Activated CD4-positive, CD25-positive, alpha-beta regulatory T cell treated with anti-CD3 and anti-CD28 coated beads, Interleukin-2, amount 50 U/mL, for 16 hours (primary cell): ENCODE measurements at places on chromosomes 5 and 9.

DNA sequence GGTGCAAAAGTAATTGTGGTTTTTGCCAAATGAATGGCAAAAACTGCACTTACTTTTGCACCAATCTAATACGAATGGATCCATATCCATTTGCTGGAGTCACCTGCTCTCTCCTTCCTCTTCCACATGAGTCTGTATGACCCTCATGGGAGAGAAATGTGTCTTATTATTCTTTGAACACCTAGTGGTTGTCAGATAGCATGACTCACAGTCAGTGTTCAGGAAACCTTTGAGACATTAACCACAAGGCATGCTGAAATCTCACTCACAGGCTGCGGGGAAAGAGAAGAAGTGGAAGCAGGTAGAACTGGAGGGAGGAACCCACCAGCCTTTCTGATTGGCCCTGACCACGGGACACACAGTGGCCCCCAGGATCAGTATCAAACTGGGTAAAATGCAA is 222.8 kb upstream of the KLF4 start:
- DNase-seq, result no peak

DNA sequence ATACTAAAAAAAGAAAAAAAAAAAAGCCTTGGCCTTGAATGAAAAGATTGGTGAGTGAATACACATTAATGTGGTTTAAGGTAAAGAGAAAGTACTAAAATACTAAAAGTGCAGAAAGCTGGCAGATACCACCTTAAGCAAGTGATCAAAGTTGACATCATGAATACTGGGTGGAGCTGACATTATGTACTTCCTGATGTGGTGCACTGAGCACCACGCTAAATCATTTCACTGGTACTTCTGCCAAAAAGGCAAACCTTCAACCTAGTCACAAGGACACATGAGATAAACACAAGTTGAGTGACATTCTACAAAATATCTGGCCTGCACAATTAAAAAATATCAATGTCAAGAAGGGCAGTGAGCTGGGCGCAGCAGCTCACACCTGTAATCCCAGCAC is 33.8 kb upstream of the PANK3 start:
- no peak for DNase-seq

DNA sequence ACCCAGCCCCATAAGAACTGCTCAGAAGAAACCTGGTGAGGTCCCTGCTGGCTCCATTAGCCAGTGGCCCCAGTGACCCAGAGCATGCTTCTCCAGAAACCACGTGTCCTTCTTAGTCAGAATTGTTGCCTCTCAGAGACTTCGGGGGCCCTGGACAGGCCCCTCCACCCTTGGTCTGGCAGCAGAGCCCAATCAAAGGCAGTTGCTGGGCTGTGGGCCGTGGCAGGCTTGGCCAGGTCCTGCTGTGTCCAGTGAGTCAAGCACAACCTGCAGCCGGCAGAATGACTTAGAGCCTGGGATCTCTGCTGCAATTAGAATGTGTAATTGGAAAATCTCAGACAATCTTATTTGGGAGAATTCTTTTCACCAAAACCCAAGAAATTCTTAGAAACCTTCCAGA is 502.0 kb upstream of the KLF4 start:
- no peak for DNase-seq

DNA sequence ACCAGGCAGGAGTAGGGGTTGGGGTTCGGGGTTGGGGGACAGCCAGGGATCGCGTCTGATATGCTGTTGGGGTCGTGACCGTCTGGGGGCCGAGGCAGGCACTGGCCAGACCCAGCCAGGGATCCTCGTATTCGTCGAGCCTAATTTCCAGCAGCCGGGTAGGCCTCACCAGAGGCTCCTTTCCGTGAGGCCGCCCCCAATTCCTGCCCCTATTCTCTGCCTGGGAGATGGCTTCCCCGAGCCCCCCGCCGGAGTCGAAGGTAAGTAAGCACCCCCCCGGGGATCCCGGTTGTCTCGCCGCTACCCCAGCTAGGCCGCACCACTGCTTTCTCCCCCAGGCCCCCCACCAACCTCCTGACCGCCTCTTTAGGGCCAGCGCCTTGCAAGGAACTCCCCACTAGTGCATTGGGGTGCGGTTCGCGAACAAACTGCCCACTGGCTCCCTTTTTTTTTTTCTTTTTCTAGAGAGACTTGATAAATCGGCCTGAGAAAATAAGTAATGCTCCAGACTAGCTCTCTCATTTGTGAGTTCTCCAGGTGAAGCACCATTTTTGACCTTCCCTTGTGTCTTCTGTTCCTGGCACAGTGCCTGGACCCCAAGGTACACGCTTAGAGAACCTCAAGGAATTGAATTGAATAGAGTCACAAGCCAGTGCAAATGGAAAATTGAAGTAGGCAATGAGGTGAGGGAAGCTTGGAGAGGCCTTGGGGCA is 435 bp downstream of the ZNF189 start:
- no peak for DNase-seq

DNA sequence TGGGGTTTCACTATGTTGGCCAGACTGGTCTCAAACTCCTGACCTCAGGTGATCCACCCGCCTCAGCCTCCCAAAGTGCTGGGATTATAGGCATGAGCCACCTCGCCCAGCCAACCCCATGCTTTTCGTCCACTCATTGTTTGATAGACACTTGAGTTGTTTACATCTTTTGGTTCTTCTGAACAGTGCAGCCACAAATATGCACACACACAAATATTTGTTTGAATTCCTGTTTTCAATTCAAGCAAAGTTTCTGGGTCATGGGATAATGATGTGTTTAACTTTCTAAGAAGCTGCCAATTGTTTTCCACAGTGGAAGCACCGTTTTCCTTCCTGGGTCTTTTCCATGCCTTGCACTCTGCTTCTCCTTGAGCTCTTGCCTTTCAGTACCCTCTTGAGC is 6.8 kb upstream of the PAEP start:
- no peak for DNase-seq

DNA sequence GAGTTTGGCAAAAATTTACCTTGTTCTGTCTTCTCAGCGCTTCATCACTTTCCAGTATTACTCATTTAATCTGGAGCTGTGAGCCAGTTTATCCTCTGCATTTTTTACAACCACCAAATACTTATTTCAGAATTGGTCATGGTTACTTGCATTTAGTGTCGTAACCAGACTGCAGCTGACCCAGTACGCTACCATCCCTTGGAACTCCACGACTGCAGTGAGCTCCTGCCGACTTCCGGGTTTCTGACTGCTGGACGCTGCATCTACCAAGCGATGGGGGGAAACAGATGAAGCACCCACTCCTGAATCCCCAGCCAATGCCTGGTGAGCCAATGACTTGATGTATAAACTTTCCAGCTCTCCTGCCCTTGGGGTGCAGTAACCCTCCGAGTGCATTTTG is 174.4 kb upstream of the PRLR start:
- DNase-seq, result no peak

DNA sequence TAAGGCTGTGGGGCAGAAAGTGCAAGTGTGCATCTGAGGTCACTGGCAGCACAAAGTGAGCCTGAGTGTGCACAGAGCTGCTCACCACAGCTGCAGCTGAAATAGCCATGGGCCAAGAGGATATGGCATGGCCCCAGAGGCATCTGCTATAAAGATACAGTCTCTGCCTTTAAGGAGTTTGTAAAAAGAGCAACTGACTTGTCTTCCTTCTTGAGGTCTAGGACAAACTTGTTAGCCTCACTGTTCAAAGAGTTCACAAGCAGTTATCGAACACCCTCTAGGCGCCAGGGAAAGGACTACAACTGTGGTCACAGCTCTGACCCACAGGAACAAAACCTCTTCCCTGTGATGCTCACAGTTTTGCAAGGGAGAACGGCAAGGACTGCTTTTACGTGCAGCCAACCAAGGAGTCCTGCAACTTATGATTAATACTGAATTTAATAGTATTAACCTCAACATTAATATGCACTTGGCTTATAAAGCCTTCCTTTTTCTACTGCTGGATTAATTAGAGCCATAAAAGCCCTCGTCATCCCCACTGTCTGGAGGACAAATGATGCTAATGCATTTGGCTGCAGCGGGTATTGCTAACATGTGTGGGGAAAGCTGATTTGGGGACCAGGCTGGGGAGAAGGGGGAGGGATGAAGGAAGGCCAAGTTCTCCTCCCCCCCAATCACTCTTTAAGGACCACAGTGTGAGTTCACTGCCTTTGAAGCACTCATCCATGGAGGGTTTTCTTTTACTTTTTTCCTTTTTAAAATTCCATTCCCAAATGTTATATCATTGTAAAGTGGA is 189.8 kb upstream of the TRIM32 start:
- no peak for DNase-seq

- no peak for DNase-seq
These were observed 216.8 kb downstream of the SEMA5A start for GRCh38 chr5:9329125-9329524.

DNA sequence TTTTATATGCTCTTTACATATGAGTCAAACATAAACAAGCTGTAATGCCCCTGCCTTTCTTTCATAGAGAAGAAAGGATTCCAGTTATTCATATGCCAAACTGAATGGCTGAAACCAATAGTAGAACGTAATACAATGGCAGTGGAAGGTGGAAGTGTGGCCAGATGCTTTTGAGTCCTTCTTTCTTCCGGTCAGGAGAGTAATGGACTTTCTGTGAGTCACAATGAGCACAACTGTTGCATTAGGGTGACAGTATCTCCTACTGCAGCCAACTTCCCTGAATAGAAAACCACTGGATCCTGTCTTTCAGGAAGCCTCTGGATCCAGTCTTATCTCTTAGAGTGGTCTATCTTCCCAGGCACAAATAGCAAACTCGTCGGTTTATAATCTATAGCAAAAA is 855.2 kb downstream of the MAT2B start:
- DNase-seq, result no peak

DNA sequence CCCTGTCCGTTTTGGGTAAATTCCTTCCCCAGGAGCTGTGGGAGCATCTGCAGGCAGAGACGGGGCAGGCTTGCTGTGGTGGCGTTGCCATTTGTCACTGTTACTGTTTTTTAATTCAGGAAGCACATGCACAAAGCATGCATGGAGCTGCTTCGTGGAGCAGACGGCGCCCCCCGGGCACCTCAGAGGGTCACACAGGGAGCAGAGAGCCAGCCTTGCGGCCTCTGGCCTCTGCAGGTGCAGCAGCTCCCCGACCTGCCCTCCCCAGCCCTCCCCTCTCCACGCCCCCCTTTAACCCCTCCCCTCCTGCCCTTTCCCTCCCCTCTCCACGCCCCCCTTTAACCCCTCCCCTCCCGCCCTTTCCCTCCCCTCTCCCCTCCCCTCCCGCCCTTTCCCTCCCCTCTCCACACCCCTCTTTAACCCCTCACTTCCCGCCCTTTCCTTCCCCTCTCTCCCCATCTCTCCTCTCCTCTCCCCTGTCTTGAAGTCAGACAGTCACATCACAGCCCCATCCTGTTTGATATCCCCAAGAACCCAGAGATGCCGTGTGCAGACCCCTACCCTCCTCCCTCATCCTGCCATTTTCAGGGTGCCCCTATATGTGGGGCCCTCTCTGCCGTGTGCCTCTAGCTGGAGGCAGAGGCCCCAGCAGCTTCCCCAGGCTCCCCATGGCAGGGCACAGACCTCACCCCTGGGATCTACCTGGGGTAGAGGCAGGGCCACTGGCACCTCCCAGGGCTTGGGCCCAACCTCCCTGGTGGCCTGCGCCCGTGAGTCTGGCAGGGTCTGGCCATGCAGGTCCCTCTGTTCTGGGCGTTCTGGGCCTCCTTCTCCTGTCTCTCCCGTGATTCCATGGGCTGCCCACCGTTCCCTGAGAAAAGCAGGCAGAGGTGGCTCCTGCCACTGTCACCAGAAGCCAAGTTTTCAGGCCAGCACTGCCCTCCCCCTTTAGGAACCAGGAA is 29.6 kb upstream of the UBAC1 start:
- no peak for DNase-seq

GRCh38 chr5:177018341-177018740 is 4.2 kb upstream of the ZNF346 start:
- no peak for DNase-seq

GRCh38 chr5:150035139-150035895 is 34.8 kb downstream of the HMGXB3 start:
- no peak for DNase-seq

DNA sequence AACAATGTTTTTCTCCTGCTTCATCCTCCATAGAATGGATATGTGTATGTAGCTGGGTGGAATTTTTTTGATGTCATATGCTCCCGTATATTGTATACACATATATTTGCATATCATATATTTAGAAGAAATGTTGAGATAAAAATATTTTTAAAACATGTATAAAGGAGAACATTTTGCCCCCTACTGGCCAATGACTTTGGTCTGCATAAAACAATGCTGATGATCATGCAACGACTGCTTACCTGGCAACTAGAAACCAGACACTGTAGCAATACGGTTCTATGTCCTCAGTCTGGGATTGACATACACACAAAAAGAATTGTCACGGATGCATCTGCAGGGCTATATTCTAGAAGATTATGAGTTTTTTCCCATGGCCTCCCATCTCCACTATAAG is 503.6 kb downstream of the ELAVL2 start:
- no peak for DNase-seq

- no peak for DNase-seq
These were observed 179.7 kb upstream of the DAB2 start for GRCh38 chr5:39604491-39604890.

GRCh38 chr5:139389701-139390638 is at the start of gene MZB1:
Gene MZB1 (minus strand): TSS chr5:139389913. CDS start chr5:139389856, 57 bp downstream.
- DNase-seq, result no peak

DNA sequence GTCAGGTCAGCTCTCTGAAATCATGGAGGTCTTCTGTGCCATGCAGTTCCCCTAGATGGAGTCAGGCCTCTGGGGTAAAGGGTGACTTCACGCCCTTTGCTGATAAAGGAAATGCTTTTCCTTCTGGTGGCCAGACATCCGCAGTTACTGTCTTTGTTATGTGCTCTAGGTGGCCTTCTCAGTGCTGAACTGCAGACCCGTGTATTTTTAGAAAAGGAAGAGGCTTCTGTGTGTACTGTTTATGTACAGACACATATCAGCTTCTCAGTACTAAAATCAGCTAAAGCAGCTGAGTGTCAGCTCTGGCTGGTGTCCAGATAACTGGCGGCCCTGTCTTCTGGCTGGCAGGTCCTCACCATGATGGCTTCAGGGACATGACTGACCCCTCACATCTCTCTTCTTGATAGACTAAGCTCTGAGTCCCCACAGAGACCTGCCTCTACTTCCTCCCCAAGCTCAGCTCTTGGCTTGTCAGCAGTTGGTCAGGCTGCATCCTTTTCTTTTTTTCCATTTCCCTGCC is 75.3 kb downstream of the ARHGAP26 start:
- DNase-seq, result no peak

DNA sequence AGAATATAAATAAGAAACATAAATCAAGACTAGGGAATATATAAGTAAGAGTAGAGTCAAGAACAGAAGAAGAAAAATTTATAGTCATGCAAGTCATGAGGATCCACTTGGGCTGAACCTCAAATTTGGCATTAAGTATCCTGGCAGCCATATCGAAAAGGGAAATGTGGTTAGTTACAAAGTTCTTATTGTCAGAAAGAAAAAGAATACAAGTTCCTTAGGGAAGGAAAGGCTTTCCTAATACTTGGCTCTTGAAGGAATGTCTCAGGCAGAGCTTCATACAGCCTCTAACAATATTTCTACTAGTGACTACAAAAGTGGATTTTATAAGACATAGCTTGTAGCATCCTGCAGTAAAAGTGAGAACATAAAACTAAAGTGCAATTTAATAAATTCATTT is 45.4 kb downstream of the TMEM252 start:
- no peak for DNase-seq

DNA sequence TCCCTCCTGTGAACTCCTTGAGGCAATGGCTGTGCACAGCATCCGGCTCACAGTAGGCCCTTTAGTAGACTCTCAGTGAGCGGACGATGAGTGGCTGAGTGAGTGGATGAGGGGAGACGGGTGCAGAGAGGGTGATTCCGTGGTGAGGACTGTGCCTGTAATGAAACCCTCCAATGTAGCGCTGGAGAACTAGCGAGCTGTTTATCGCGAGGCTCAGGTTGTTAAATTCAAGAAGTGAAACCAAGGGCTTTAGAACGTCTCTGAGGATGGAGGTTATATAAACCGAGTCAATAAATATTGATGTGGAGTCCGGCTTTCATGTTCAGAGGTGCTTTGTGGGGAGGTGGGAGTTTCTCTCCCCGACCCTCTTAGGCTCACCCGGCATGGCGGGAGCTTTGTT is 53.2 kb downstream of the NSG2 start:
- DNase-seq, result no peak
